Stimulated activated CD4-positive, alpha-beta T cell treated with anti-CD3 and anti-CD28 coated beads, Interleukin-1b, Interleukin-23, amount 100 ng/mL, for 4 hours (primary cell): ENCODE measurements at places on chromosomes 12 and 14.

- no peak for DNase-seq
Measured at GRCh38 chr14:54253195-54253947, 143.4 kb upstream of the CDKN3 start.

- DNase-seq: no peak
Measured at GRCh38 chr12:6833189-6833890, 5.1 kb downstream of the P3H3 start.

- no peak for DNase-seq
Measured at GRCh38 chr12:119423285-119423684, 88.8 kb downstream of the CCDC60 start.

DNA sequence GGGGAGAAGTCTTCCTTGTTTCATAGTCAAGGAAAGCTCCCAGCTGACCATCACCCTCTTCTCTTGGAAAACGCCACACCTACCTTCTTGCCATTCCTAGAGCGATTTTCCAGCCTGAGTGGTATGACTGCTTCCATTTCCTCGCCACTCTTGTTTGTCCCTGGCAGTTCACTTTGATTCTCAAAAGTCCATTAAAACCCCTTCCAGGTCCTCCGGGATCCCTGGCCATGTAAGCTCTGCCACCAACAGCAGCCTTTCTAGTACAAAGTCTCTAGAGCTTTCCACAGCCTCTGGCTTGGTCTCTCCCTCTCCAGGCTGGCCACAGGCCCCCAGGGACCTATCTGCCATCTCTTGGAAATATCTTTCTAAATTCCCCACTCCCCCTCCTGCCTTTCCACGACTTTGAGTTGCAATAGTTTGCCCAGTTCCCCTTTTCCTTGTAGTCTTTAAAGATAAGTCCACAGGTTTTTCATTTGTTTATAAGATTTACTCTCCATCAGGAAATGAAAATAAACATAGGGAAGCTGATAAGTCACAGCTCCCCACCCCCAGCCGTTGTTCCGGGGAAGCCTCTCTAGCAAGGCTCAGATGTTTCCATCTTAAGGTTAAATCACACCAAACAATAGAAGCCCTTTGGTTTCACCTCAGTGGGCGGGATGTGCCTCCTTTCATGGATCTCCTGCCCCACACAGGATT, 42.9 kb upstream of the SINHCAF start:
- DNase-seq: no peak
